ENCODE measurements at places on chromosomes 13 and 19. TPM values are rescaled to one million over a fixed set of nuclear protein-coding genes. Genes with fewer than 3 reads are reported as not detected.

ZNF566 gene
- total RNA-seq = 8.7 TPM

DNA sequence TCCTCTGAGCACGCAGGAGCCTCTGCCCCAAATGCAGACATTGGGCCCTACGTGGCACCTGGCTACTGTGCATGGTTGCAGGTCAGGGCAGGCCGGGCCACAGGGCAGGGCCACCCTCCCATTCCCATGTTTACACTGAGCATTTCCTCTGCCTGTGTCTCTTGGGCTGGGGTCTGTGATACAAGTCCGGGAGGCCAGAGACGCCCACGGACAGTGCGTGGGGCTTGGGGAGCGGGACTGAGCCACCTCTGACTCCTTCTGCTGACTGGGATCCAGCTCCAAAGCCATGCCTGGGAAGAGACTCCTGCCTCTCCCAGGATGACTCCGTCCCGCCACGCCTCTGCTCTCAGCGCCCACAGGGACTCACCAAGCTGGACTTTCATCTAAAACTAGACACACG is 18.8 kb downstream of the GAS6 start:
- DNase-seq = no peak

DNA sequence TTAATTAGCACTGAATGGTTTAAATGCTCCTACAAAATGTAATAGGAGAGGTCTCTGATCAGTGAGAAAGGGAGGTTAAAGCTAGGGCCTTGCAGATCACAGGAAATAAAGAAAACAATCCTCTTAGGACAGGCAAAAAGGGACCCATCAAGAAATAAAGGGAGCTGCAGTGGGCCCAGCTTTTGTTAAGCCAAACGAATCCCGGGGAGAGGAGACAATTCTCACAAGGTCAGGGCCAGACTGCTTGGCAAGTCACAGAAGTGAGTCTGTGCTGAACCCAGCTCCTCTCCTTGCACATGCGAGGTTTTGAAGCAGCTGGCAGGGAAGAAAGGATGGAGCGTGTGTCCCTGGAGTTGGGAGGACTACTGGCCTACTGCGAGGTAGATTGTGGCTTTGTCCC is 285.8 kb downstream of the COG6 start:
- no peak for DNase-seq

DNA sequence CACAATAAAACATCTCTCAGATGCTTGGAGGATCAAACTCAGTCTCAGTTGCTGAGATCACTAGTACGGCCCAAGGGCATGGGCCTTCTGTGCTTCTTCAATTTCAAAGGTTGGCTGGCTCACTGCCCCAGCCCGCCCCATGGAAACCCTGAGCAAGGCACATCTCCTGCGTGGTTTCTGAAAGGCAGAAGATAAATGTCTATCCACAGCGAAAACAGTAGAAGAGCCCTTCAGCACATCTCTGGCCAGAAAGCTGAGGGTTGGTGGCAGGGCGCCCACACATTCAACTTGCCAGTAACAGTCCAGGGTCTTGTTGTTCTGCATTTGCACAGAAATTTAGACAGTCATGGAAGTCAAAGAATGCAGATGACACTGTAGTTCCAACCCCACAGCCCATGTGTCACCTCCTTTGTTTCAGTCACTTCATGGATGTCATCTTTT is 24.0 kb upstream of the KATNAL1 start:
- DNase-seq = no peak
